ENCODE measurements at places on chromosomes 3 and 15.

- no peak for DNase-seq
These were observed 2.8 kb downstream of the SEMA4B start for GRCh38 chr15:90203922-90204321.

- no peak for DNase-seq
These were observed 225.6 kb downstream of the ADAMTS9 start for GRCh38 chr3:64462203-64462602.

DNA sequence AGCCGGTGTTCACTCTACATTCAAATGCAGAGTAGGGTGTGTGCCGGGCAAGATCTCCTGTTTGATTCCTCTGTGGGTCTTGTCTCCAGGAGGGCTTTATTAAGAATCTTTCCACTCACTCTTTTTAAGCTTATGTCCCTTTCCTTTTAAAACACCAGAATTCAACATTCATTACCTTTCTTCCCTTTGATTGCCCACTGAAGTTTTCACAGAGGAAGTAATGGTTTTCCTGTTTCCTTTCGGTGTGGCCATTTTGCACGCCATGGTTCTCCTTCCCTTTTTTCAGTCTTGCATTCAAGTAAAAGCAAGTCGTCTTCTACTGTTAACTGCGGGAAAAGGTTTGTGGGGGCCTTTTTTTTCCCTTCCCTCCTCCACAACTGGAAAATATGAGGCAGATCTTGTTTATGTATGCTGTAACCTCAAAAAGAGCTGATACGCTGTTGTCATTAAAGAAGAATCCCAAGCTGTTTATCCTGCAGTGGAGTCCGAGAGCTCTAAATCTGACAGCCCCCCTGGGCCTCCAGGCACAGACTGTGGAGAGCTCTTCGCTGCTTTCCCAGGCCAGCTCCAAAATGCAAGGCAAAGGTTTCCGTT lies 40.5 kb downstream of the FILIP1L start:
- DNase-seq: peak; percentile 6

- no peak for DNase-seq
These were observed 40.0 kb upstream of the OR5H6 start for GRCh38 chr3:98223907-98224672.

DNA sequence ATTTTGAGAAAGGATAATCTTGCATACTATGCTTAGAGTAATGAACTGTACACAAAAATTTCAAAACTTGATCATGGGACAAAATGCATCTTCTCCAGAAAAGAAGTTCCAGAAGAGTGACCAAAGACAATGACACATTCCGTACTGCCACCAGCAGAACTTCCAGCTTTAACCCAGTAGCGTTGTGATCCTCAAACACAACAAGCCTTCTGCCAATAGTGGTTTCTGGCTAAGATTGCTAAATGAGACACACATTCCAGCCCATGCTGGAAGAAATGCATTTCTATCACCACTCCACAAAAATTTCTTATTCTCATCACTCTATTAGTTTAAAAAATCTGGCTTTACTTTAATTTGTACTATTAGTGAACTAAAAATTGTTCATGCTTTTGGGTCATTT lies 334.9 kb downstream of the TBC1D5 start:
- no peak for DNase-seq

GRCh38 chr3:121958801-121959200 lies 63.2 kb downstream of the ILDR1 start:
- no peak for DNase-seq

DNA sequence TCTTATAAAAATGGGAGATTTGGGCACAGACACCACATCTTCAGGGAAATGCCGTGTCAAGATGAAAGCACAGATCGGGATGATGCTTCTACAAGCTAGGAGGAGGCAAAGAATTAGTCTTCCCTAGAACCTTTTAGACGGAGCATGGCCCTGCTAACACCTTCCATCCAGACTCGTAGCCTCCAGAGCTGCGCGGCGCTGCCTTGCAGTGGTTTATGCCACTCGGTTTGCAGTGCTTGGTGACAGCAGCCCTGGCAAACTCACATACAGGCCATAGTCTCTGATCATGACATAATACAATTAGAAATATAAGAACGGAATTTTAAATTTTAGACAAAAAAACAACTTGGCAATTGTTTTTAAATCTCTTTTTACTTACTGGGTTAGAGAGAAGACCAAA lies 37.1 kb upstream of the SLC41A3 start:
- DNase-seq: no peak

- DNase-seq: no peak
These were observed 254.5 kb downstream of the NEK10 start for GRCh38 chr3:27114684-27115083.

GRCh38 chr3:186107215-186108105 lies 1.4 kb downstream of the ETV5 start:
- DNase-seq: peak; percentile 28

DNA sequence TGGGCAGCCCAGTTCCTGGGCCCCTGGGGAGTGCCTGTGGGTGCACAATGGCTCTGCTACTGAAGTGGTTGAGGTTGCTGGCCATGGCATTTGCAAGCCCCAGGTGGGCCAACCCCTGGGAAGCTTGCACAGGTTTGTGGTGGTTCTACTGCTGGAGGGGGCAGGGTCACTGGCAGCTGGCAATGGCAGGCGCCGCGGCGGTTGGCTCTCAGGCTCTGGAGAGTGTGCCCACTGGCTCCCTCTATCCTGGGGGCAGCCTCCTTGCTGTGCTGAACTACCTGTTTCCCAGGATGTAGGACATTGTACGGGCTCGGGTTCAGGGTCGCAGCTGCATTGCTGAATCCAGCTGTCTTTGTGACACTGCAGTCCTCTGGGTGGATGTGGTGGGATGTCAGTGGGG lies 180.2 kb upstream of the HES1 start:
- DNase-seq: no peak

Measured in CD4-positive, alpha-beta T cell treated with Interleukin-1 beta for 1 hour (primary cell).